ENCODE measurements at places on chromosomes 12 and 14. TPM values are rescaled to one million over a fixed set of nuclear protein-coding genes. Genes with fewer than 3 reads are reported as not detected.

DNA sequence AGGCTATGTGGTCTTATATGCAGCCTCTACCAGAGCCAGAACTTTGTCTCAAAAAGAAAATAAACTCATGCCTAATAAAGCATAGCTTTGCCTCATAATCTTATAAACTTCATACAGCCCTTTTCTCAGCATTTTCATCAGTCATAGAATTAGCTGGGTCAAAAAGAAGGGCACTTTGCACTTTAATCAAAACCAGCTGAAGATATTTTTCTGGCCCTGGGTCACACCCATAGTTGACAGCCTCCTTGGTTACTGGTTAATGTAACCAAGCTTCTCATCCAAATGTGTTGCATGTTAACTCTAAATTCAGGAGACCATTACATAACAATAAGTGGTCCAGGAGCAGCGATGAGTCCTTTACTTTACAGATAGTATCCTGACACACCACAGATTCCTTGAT, 558.2 kb downstream of the FLRT2 start:
- no peak for DNase-seq

DNA sequence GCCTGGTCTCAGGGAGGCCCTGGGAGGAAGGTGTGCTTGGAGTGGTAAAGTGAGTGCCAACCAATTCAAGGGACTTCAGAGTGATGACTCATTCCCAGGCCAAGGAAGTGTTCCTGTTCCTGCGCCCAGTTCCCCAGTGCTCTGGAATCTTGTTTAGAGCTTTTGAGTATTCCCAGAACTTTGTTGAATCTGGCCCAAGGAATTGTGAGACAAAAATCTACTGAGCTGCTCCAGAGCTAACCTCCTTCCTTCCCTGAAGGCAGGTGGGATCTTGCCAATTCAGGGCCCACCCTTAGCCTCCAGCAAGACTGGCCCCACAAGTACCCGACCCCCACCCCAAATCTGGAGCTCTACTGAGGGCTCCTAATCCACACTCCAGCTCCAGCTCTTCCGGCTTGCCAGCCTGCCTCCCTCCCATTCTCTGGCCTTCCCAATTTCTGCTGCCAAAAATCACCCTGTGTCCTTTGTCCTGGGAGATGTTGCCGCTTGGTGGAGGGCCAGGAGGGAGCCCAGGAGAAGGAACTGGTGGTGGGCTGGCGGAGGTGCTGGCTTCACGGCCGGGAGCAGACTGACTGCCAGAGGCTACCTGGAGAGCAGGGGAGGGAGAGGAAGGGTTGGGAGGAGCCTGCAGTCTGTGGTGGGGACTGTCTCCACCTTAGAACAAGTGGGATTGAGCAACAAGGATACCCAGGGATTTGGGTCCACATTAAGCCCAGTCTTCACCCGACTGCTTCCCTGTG, 2.0 kb upstream of the ATN1 start:
- DNase-seq = peak; percentile 85

DNA sequence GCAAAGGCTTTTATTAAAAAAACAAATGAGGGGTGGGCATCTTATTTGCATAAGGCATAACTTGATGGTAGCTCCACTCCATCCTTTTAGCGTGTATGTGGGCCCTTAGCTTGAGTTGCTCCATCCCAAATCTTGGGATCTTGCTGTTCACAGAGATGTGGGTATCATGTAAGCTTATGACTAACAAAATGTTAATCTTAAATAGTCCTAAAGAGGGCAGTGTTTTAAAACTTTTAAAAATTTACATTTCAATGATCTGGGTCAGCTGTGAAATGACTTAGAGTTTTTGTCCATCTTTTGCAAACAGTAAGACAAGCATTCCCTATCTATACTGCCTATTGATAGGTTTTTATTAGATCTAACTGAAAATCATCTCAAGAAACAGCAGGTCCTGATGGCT, 86.0 kb downstream of the SLCO1A2 start:
- DNase-seq = peak; percentile 34

GRCh38 chr12:60644076-60644475, 1048.2 kb downstream of the SLC16A7 start:
- DNase-seq = no peak

GRCh38 chr14:55436519-55436918, 3.9 kb downstream of the TBPL2 start:
- DNase-seq = no peak

- no peak for DNase-seq
These were observed 21.0 kb upstream of the DUSP16 start for GRCh38 chr12:12583510-12584178.

- no peak for DNase-seq
These were observed 14.5 kb upstream of the HPD start for GRCh38 chr12:121873216-121873569.

GRCh38 chr12:116376354-116377193, 99.1 kb upstream of the MED13L start:
- DNase-seq = peak; percentile 92

Gene ZNF891
- total RNA-seq = 0.93 TPM

Gene PTPRO
- total RNA-seq = not detected

Gene TMPRSS12
- total RNA-seq = not detected

Gene DAO
- not detected for total RNA-seq
